Heart right ventricle (tissue), 16 donors: ENCODE measurements at places on chromosomes 12 and 14. TPM values are rescaled to one million over a fixed set of nuclear protein-coding genes. Genes with fewer than 3 reads are reported as not detected.

RASSF8 gene
- 28.5 TPM for total RNA-seq

- peak; percentile 54 for DNase-seq
Observed at GRCh38 chr12:123150275-123150743, 581 bp downstream of the PITPNM2 start.

KLRC3 gene
- 0.62 TPM for total RNA-seq

VDR gene
- total RNA-seq: 0.08 TPM

SLC25A21 gene
- total RNA-seq: 0.29 TPM

- DNase-seq: peak; percentile 57
Observed at GRCh38 chr12:106321139-106321850, 18.8 kb downstream of the TCP11L2 start.

B3GNT4 gene
- not detected for total RNA-seq

DNA sequence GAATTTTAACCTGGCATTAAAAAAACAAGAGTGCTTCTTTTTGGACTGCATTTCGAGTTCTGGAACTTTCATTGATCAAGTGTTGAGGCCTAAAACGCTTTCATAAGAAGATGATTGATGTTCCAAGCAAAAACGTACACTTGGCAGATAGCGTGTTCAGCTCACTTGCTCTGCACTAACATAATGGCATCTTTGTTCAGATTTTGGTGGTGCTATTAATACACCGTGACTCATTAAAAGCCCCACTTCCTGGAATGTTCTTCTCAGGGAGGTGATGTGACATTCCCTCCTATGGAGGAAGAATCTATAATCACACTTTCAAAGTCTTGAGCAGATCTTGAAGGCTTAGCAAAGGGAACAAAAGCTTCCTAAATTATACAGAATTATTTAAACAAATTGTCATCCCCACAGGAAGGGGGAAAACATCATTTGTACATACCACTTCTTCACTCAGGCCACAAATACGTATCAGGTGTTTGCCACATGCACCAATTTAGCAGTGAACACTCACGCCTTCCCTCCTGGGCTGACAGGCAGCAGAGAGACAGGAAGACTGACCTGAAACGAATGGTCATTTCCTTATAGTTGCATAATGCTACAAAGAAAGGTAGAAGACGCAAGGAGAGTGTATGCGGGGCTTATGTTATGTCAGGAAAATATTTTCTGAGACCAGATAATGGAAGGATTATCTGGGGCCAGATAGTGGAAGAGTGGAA lies 15.4 kb downstream of the HSP90AA1 start:
- DNase-seq: no peak

GRCh38 chr12:13144266-13144828 lies 40.9 kb upstream of the GSG1 start:
- no peak for DNase-seq

GRCh38 chr12:93127582-93128331 lies 198.7 kb upstream of the EEA1 start:
- peak; percentile 82 for DNase-seq

- DNase-seq: no peak
Observed at GRCh38 chr14:63562405-63562804, 19.2 kb upstream of the PPP2R5E start.

GRCh38 chr12:11754256-11754655 lies 104.8 kb downstream of the ETV6 start:
- DNase-seq: no peak

USP44 gene
- total RNA-seq: 0.20 TPM

- DNase-seq: no peak
Observed at GRCh38 chr12:48640428-48640827, 41.6 kb downstream of the KANSL2 start.

GRCh38 chr14:35875296-35875695 lies 49.2 kb downstream of the BRMS1L start:
- no peak for DNase-seq

TCL1A gene
- total RNA-seq: 0.58 TPM

- DNase-seq: no peak
Observed at GRCh38 chr12:120500581-120500980, 4.7 kb downstream of the DYNLL1 start.

DNA sequence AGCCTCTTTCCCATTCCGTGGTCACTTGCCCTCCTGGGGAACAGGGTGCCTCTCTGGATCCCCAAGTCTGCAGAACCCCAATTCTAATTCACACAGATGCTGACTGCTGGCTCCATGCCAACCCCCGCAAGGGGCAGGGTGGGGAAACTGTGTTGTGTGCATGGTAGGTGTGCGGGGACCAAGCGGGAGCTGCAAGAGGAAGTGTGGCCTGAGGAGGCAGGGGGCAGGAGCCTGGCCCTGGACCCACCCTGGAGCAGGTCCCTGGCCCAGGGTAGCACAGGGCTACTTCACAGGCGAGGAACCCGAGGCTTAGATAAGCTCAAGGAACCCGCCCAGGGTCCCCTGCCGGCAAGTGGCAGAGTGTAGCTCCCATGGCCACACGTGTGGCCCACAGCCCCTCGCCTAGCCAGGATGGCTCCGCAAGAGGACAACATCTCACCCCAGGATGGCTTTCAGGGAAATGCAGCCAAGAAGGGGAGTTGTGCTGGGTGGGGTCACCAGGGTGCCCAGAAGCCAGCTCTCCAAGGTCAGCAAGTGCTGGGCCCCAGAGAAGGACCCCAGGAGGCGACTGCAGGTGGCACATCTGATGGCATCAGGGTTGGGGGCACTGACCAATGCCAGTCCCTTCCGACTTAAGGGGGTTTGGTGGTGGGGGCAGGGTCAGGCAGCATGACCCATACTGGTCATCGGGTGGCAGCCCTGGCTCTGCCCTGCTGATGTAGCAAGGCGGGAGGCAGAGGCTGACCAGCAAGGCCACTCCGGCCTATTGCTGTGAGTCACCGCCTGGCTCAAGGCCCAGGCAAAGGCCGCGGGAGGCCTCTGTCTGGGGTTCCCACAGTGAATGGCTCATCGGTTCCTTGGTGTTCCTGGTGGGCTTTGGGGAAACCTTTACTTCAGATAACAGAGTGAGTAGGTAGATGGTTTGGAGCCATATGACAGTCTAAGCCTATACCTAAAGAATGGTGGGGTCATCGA lies 37.3 kb upstream of the EML1 start:
- DNase-seq: peak; percentile 85

FAM181A gene
- total RNA-seq: not detected

CPNE8 gene
- 2.5 TPM for total RNA-seq

GRCh38 chr12:125099409-125099782 lies 34.2 kb downstream of the AACS start:
- no peak for DNase-seq

DNA sequence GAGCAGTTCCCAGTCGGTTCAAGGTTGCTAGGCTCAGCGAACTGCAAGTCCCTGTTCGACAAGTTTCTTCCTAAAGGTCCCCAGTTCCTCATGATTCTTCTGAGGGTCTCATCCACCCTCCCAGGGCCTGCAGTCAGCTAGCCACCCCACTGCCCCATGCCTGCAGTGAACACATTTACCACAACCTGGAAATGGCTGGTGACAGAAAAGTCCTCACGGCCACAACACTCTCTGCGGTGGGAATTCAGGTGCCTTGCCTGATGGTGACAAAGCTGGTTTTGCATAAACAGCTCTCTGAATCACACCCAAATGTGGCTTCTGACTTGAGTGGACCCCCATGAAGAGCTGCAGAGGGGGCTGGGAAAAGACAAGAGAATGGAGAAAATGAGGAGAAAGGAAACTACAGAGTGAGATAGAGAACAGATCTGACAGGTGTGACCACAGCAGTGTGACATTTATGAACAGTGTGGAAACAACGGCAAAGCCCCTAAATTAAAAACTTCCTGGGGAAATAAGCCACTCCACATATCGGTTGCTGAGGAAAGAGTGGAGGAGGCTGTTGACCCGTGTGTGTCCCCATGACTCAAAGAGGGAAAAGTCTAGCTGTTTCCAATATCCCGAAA lies 1.3 kb upstream of the CD27 start:
- no peak for DNase-seq

DNA sequence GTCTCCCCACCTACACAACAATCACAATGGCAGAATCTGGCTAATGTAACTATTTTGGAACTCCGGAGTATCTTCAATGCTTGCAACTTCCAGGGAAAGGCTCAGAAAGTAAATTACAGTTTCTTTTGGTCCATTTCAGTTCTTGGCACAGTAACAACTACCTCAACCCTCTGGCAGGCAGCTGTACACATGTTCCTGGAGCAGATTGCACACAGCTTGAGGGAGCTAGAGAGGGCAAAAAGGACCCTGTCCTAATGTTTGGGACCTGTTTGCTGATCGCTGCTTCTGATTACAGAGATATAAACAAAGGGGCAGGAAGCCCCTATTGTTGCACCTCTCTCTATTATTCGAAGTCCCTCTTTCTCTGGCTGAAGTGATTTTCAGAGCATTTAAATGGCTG lies 35.2 kb upstream of the SLC38A1 start:
- DNase-seq: no peak

ADAMTS20 gene
- not detected for total RNA-seq

- DNase-seq: no peak
Observed at GRCh38 chr12:80813820-80814219, 97.1 kb downstream of the MYF5 start.

FRS2 gene
- total RNA-seq: 19.0 TPM

DNA sequence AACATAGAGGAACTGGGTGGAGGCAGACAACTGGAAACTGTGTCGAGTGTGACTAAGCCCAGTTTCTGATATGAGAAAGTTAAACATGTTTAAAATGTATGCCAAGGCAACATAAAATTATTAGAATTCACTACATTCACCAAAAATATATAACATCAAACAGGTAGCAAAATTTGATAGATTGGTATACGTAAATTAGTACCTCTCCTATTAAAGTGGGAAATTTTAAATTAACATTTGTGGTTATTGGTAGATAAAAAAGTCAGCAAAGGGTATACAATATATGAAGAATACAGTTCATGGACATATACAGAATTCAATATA lies 53.0 kb downstream of the CCDC91 start:
- no peak for DNase-seq

DNA sequence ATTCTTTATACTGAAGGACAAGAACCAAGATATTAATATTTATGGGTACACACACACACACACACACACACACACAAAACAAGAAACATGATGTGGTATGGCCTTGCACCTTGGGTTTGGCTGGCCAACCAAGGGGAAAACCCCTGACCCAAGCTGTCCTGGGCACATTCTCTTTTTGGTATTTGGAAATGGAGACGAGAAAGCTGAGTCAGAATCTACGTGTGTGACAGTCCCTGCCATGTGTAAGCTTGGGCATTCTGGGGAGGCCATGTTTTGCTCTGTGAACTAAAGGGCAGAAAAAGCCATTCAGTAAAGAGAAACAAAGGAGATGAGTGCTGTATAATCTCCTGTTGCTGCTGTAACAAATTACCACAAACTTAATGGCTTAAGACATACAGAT lies 35.6 kb downstream of the PTGER2 start:
- DNase-seq: no peak

- DNase-seq: no peak
Observed at GRCh38 chr12:6382371-6382770, 1.6 kb upstream of the LTBR start.

GRCh38 chr14:64692189-64692985 lies 11.8 kb upstream of the PLEKHG3 start:
- DNase-seq: no peak

- DNase-seq: no peak
Observed at GRCh38 chr14:99441918-99442317, 38.7 kb downstream of the SETD3 start.

DNA sequence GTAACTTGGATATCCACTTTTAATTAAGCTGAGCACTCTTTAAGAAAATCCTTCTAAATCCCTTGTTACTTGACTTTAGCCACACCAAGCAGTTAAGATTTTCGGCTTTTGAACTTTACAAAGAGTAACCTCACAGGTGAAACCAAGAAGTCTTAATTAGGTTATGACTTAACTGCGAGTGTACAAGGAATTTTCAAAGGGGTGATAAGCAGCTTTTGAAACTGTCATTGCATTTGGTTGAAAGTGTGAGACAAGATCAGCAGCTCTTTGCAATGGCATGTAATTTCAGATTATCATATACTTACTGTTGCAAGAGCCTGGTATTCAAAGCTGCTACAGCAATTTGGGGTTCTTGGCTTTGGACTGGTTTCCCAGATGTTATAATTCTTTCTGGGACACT lies 137.5 kb downstream of the TMEM117 start:
- no peak for DNase-seq

DNA sequence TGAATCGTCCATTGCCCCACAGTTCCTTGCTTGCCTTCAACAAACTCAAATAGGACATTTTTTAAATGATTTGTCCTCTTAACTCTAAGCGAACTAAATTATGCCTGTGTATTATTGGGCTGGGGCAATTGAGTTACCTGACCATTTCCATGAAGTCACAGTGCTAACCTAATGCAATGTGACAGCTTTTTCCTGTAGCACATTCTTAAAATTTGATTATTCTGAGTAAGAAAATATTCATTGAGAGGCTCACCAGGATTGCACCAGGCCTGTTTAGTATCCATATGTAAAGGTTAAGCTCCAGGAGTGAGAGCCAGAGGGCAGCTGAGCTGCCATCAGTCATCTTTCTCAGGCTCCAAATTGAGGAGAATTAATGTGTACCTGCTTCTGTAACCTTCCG lies 90.9 kb downstream of the GPR65 start:
- DNase-seq: no peak

FKBP11 gene
- 3.5 TPM for total RNA-seq

GRCh38 chr12:85951823-85952222 lies 77.7 kb downstream of the NTS start:
- DNase-seq: no peak

GRCh38 chr12:18139989-18140596 lies 50.1 kb upstream of the RERGL start:
- no peak for DNase-seq

- no peak for DNase-seq
Observed at GRCh38 chr12:95262808-95263207, 45.2 kb downstream of the VEZT start.

TPPP2 gene
- 1.2 TPM for total RNA-seq

DNA sequence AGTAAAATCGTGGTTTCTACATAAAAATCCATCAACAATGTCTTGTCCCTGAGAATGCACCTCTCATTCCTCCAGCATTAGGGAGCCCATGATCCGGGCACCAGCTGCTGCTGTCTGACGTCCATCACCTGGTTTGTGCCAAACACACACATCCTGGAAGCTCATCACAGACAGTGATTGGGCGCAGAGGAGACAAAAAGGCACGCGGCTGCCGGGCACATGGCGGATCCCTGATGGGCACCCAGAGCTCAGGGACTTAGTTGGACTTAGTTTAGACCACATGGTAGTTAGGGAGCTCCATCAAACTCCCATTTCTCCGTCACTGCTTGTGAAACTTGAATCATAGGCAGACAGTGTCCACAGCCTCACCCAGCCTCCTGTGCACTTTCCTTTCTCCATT lies 1059.3 kb downstream of the TMEM121 start:
- no peak for DNase-seq

DNA sequence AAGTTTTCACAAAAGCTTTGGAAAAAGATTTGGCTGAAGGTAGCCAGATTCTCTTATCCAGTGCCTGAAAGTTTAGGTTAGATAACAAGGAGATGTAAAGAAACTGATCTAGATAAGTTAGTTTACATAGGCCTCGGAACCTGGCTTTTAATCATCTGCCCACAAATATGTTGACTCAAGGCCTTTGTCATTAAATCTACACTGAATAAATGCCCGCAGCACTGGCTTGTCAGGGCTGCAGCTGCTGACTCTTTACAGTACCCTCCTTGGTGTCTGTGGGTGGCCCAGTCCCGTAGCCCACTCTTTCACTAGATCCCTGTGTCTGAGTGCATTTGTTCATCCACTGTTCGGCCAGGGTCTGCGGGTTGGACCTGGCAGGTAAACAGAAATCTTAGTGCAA lies 58.0 kb downstream of the TMEM116 start:
- no peak for DNase-seq

GRCh38 chr14:23577004-23577681 lies 1.4 kb downstream of the JPH4 start:
- DNase-seq: no peak
